Colonic mucosa (tissue), 4 donors: ENCODE measurements at places on chromosomes 5 and 9. TPM values are rescaled to one million over a fixed set of nuclear protein-coding genes. Genes with fewer than 3 reads are reported as not detected.

Gene SH3PXD2B
- total RNA-seq: 12.2 TPM

Gene TAF11L10
- total RNA-seq: not detected

Gene DIRAS2
- not detected for total RNA-seq

Gene SLCO6A1
- total RNA-seq: not detected

Gene ANKRD20A1
- total RNA-seq: 4.7 TPM

Gene PCSK5
- total RNA-seq: 55.3 TPM

Gene ZNF883
- total RNA-seq: 0.42 TPM

Gene SPINK4
- total RNA-seq: 214 TPM

Gene SLC31A2
- 14.4 TPM for total RNA-seq

- H3K4me1 ChIP-seq: no peaks in the 10 kb centered on the region
- H3K27me3 ChIP-seq: no peaks in the 10 kb centered on the region
- H3K36me3 ChIP-seq: no peaks in the 10 kb centered on the region
- DNase-seq: no peak
Observed at GRCh38 chr9:121871431-121872025, 220.1 kb downstream of the DAB2IP start.

- H3K36me3 ChIP-seq: no peaks in the 10 kb centered on the region
- no peaks in the 10 kb centered on the region for H3K4me1 ChIP-seq
- no peaks in the 10 kb centered on the region for H3K27me3 ChIP-seq
- no peak overlapping the region for H3K4me3 ChIP-seq
Observed at GRCh38 chr9:4600368-4600767, 61.7 kb upstream of the PLPP6 start.

DNA sequence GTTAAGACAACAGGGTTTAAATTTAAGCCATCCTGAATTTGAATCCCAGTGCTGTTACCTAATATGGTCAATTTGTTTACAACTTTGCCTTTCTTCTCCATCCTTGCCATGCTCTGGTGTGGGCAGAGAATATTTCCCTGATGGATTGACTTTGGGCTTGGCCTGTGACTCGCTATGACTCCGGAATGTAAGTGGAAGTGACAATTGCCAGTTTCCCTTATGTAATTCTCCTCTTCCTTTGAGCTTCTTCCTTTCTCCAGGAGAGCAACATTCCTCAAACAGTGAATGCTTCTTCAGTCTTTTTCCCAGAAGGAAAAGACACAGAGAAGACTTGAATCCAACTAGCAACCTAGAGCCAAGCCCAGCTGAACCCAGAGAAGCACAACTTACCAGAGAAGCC is 159.1 kb downstream of the LURAP1L start:
- no peaks in the 10 kb centered on the region for H3K27me3 ChIP-seq
- no peak overlapping the region for H3K27ac ChIP-seq
- H3K4me1 ChIP-seq: no peaks in the 10 kb centered on the region
- no peak for DNase-seq
- H3K36me3 ChIP-seq: no peaks in the 10 kb centered on the region
- H3K4me3 ChIP-seq: no peak overlapping the region

DNA sequence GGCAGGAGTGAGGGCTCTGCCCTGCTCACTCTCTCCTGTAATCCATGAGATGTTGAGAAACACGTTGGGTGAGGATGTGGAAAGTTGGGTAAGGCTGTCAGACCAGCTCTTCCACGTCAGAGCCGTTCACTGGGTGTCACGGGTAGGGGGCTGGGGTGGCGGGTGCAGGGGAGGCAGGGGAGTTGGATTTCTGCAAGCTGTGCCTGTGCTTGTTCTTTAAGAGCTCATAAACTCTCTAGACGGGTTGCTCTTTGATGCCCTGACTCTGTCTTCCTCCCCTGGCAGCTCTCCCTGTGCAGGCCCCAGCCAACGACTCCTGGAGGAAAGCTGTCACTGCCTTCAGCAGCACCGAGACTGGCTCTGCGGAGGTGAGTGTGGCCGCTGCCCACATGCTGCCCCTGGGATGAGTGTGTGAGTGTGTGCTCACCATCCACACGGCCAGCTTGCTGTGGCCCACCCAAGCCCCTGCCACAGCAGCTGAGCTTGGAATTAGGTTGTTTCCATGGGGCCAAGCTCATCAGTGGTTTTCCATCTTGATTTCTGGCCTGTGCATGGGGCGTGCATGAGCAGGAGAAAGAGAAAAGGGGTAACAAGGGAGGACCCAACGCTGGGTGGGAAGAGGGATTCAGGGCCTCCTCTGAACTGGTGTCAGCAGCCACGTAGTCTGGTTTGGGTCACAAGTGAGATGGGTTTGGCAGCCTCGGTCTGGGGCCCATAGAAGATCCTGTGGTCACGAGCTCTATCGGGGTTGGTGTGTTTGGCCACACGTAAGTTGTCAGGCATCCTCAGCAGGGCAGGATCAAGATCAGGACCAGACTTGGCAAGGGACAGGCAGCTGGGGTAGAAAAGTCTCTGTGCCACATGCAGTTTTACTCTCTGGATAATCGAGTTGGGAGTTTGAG is 21.0 kb upstream of the POMT1 start:
- no peaks in the 10 kb centered on the region for H3K4me1 ChIP-seq
- DNase-seq: no peak
- no peak overlapping the region for H3K27ac ChIP-seq
- peaks cover 47% of the 10 kb centered on the region for H3K36me3 ChIP-seq

GRCh38 chr9:12516573-12516972 is 176.6 kb upstream of the TYRP1 start:
- DNase-seq: no peak
- no peaks in the 10 kb centered on the region for H3K36me3 ChIP-seq
- no peak overlapping the region for H3K4me3 ChIP-seq
- H3K27me3 ChIP-seq: no peaks in the 10 kb centered on the region

GRCh38 chr5:33271606-33272005 is 169.2 kb upstream of the TARS1 start:
- no peaks in the 10 kb centered on the region for H3K27me3 ChIP-seq
- no peaks in the 10 kb centered on the region for H3K36me3 ChIP-seq
- no peak for DNase-seq

- no peak overlapping the region for H3K27ac ChIP-seq
- no peak overlapping the region for H3K4me3 ChIP-seq
- no peaks in the 10 kb centered on the region for H3K4me1 ChIP-seq
- DNase-seq: no peak
- H3K27me3 ChIP-seq: no peaks in the 10 kb centered on the region
- no peaks in the 10 kb centered on the region for H3K36me3 ChIP-seq
Observed at GRCh38 chr5:963310-963672, 45.3 kb upstream of the NKD2 start.

- H3K27me3 ChIP-seq: no peaks in the 10 kb centered on the region
- H3K36me3 ChIP-seq: no peaks in the 10 kb centered on the region
- no peaks in the 10 kb centered on the region for H3K4me1 ChIP-seq
- no peak overlapping the region for H3K4me3 ChIP-seq
- H3K27ac ChIP-seq: no peak overlapping the region
Observed at GRCh38 chr5:36696059-36696673, 89.8 kb downstream of the SLC1A3 start.

DNA sequence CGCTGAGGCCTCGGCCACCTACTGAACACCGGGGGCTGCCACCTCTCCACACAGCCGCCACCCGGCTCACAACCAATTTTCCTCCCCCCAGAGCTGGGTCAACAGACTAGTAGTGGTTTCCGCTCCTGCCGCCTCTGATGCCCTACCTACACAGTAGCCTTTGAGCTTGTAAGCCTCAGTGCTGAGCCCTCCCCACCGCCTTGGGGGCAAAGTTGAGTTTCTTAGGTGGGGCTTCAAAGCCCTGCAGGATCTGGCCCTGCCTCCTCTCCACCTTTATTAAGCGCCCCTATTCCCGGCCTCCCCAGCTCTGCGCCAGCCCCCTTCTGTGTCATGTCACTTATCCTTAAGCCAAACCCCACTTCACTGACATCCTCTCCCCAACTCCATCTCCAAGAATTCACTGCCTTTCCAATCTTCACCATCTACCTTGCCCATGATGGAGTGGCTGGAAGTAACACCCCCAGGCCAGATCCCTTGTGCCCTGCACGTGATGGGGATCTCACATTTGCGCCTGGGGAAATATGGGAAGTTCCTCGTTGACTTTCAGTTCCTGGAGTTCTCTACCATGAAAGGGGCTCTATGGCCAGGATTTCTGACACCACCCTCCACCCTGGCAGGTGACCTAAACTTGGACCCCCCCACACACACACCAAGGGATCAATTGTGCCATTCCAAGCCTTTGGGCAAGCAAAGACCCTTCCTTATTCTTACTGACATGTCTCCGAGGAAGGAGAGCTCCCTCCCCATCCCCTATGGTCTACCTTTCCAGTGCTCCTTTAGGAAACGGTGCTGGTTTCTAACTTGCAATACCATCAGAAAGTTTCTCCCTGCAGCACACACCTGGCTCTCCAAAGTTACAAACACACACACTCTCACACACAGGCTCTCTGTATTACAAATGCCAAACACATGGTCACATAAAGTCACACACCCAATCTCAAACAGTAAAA is 2.7 kb upstream of the CNTFR start:
- H3K27me3 ChIP-seq: peaks cover 53% of the 10 kb centered on the region
- peaks cover 18% of the 10 kb centered on the region for H3K4me1 ChIP-seq
- no peaks in the 10 kb centered on the region for H3K36me3 ChIP-seq
- no peak overlapping the region for H3K27ac ChIP-seq

DNA sequence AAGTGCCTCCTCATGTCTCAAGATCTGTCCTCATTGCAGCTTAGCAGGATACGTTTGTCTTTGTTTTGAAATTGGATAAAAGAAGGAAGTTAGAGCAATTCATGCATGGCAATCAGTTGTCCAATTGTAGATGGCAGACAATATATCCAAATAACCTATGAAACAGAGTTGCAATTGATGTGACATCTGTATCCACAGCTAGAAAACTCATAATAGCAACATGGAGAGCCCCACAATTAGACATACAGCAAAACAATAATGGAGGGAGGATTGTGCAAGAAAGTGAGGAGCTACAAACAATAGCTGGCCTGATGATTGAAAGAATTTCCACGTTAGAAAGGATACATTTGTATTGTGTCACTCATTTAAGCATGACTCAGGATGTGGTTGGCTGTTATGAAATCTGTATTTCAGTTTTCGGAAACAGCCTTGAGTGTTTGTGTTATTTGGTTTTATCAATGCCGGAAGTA is 132.0 kb downstream of the FAM174A start:
- no peaks in the 10 kb centered on the region for H3K4me1 ChIP-seq
- no peaks in the 10 kb centered on the region for H3K27me3 ChIP-seq
- no peak for DNase-seq

- DNase-seq: no peak
- no peaks in the 10 kb centered on the region for H3K36me3 ChIP-seq
- no peaks in the 10 kb centered on the region for H3K27me3 ChIP-seq
- H3K4me3 ChIP-seq: no peak overlapping the region
- no peak overlapping the region for H3K27ac ChIP-seq
- no peaks in the 10 kb centered on the region for H3K4me1 ChIP-seq
Observed at GRCh38 chr9:86790805-86791204, 156.5 kb downstream of the GAS1 start.

GRCh38 chr5:132424167-132424880 is 54.8 kb downstream of the SLC22A5 start:
- no peaks in the 10 kb centered on the region for H3K27me3 ChIP-seq
- no peak overlapping the region for H3K4me3 ChIP-seq
- H3K27ac ChIP-seq: peak overlapping the region; percentile 94
- peaks cover 71% of the 10 kb centered on the region for H3K4me1 ChIP-seq

DNA sequence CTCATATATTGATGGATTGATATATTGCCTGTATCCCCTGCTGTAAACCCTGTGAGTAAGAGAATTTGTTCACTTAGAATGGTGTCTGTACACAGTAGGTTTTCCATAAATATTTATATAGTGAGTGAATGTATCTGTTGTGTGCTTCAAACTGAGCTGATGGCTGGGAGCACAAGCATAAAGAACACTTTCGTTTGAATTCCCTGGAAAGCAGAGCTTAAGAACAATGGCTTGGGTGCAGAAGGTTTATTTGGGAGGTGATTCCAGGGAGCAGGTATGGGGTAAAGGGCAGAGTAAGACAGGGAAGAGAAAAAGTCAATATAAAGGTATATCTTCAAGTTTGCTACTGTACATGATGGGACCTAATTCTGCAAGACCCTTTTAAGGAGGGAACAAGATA is 190.9 kb upstream of the TRIM32 start:
- H3K4me1 ChIP-seq: peaks cover 3% of the 10 kb centered on the region
- no peak for DNase-seq
- no peak overlapping the region for H3K4me3 ChIP-seq
- H3K27me3 ChIP-seq: no peaks in the 10 kb centered on the region
- H3K27ac ChIP-seq: no peak overlapping the region

DNA sequence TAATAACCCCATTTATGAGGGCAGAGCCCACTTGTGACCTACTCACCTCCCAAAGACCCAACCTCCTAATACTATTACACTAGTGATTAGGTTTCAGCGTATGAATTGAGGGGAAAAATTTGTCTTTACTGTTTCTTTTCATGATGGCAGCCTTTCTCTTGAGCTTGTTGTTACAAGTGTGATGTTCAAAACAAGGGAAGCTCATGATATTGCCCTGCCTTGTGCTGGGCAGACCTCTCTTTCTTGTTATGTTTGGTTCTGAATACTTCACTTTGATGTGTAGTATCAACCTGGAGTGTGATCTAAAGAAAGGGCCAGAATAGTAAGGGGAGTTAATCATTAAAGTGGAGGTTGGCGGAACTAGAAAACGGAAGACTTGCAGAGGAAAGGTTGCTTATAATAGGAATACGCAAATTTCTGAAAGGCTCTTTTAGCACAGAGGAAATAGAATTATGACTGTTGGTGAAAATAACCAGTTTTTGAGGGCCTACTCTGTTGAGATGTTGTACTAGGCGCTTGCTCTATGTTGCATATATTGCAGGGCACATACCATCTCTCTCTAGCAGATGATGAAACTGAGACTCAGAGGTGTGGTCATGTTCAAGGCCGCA is 68.2 kb downstream of the MELK start:
- no peaks in the 10 kb centered on the region for H3K27me3 ChIP-seq
- no peak for DNase-seq
- no peak overlapping the region for H3K27ac ChIP-seq
- no peaks in the 10 kb centered on the region for H3K36me3 ChIP-seq
- H3K4me1 ChIP-seq: no peaks in the 10 kb centered on the region
- H3K4me3 ChIP-seq: no peak overlapping the region

DNA sequence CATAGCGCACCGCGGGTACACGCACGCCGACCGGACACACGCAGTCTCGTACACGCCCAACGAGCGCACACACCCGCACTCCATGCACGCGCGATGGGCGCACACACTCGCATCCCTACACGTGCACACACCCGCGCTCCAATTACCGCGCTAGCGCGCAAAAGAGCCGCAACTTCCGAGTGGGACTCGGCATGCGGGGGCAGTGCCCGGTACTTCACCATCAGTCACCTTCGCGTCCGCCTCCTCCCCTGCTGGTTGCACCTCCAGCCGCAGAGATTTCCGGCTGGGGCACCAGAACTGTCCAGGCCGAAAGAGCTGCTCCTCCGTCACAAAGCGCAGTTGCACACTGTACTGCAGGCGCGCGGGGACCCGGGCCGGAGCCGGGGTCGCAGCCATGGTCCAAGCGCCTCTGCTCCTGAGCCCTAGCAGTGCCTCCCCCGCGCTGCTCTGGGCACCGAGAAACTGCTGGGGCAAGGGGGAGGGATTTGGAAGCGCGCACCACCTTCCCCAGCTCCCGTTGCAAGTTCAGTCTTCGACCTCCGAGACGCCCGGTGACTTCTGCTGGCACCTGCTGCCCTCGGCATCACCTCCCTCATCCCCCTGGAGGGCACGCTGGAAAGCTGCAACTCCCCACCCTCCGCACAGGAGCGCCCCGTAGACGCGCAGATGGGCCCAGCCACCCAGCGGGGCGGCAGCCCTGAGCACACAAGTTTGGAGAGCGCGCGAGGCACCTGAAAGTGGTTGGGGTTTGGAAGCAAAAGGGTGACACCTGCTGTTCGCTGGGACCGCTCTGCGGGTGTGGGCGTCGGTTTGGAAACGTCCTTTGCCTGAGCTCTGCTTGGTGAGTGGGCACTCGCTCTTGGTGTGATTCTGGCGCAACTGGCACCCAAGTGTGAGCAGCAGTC is 337.4 kb upstream of the PUM3 start:
- H3K4me3 ChIP-seq: peak overlapping the region; percentile 29
- DNase-seq: peak; percentile 71
- H3K4me1 ChIP-seq: no peaks in the 10 kb centered on the region
- no peaks in the 10 kb centered on the region for H3K36me3 ChIP-seq
- peaks cover 7% of the 10 kb centered on the region for H3K27me3 ChIP-seq
- no peak overlapping the region for H3K27ac ChIP-seq
